ENCODE measurements at places on chromosomes 7 and 10.

- no peak for DNase-seq
These were observed 1.4 kb downstream of the MTURN start for GRCh38 chr7:30136117-30136731.

- DNase-seq = no peak
These were observed 1015.8 kb downstream of the SORCS3 start for GRCh38 chr10:105656856-105657255.

DNA sequence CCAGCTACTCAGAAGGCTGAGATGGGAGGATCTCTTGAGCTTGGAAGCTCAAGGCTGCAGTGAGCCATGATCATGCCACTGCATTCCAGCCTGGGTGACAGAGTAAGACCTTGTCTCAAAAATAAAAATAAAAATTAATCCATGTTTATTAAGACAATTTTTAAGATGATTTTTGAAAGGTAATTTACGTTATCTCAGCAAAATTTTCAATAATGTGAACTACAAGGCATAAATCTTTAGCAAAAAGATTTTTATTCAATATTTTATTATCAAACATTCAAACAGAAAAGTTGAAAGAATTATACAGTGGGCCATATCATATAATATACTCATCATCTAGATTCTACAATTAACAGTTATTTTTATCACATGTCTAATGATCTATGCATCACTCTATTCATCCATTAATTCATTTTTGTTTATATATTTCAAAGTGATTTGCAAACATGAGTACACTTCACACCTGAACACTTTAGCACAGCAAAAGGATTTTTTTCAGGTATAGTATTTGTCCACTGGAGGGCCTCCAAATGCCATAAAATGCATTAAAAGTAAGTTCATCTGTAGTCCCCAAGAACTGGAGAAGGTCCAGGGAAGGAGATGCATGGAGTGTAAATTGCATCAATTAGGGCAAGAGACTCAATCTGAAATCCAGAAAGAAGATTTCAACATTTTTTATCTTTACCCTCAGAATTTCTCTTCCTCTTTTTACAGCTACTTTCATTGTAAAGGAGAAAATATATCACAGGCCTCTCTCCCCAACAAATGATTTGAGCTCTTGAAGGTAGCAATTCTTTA, 38.6 kb upstream of the RSBN1L start:
- DNase-seq = no peak

GRCh38 chr7:143884241-143884968, 17.6 kb downstream of the TCAF1 start:
- DNase-seq = no peak

DNA sequence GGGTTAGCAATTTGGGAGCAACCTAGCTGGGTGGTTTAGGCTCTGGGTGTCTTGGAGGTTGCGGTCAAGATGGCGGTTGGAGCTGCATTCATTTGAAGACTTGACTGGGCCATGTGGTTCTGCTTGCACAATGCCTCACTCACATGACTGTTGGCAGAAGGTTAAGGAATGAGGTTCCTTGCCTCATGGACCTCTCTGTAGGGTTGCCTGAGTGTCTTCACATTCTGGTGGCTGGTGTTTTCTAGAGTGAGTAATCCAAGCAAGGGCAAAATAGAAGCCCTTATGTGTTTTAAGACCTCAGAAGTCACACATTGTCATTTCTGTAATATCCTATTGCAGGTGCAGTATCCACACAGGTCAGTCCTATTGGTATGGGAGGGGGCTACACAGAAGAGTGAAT, 52.0 kb downstream of the CDK14 start:
- DNase-seq = no peak

DNA sequence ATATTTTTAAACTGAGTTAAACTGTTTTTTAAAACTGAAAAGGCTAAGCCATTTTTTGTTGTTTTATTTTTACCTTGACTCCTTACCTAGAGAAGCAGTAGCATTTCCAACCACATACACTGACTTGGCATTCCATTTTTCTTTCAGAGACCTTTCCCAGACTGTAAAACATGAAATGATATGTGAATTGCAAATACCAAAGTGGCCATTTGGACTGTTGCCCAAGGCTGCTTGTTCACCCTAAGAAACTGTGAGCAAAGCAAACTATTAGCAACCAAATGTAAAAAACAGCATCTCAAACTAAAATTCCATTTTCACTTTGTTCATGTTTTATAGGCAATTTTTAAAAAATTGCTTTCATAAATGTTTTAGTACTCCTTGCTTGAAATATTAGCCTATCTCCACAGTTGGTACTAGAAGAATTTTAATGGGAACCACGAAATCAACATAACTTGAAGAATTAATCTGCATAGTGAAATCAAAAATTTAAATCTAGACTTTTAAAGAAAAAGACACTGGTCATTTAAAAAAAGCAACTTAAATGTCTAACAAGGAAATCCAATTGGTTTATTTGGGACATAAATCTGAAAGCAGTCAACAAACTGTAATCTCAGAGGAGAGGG, 10.8 kb downstream of the UROS start:
- DNase-seq = no peak

GRCh38 chr7:87548123-87548919, 52.4 kb downstream of the ABCB1 start:
- no peak for DNase-seq

GRCh38 chr7:69105092-69105491, 493.2 kb upstream of the AUTS2 start:
- DNase-seq = no peak

GRCh38 chr7:37376386-37376785, 72.3 kb downstream of the ELMO1 start:
- no peak for DNase-seq

DNA sequence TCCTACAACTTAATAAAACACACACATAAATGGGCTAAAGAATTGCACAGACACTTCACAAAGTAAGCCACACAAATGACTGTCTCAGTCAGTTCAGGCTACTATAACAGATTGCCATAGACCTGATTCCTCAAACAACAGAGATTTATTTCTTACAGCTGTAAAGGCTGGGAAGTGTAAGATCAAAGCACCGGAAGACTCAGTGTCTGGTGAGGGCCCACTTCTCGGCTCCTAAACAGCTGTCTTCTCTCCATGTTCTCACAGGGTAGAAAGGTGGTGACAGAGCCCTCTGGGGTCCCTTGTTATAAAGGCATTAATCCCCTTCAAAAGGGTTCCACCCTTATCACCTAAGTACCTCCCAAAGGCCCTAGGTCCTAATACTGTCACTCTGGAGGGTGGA, 18.3 kb downstream of the STK32C start:
- DNase-seq = no peak

DNA sequence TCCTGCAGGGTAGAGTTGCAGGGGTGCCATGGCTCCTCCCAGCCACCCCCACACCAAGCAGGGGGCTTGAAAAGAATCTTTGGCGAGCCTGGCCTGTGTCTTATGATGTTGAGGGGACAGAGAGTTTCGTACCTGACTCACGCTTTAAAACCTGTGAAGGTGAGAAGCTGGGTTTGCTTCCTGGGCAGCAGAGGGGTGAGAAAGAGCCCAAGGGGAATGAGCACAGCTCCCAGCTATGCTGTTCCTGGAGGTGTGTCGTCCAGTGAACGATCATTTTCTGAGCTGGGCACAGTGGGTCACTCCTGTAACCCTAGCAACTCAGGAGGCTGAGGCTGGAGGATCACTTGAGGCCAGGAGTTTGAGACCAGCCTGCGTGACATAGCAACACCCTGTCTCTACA, 13.5 kb upstream of the ADRB1 start:
- no peak for DNase-seq

DNA sequence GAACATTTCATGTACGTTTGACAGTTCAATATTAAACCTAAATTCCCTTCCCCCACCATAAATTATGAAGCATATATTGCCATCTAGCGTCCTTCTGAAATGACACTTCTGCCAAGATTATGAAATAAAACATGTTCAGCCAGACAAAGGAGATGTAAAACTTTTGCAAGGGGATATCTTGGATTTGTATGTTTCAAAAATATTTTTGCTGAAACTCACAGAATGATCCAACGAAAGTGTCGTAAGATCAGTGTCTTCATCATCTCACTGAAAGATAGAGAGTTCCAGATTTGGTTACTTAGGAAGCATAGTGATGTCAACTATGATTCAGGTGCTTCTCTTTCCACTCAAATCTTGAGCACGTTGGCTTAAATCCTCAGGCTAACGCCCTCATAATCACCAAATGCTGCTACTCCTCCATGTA, 904.3 kb downstream of the XPNPEP1 start:
- DNase-seq = no peak

DNA sequence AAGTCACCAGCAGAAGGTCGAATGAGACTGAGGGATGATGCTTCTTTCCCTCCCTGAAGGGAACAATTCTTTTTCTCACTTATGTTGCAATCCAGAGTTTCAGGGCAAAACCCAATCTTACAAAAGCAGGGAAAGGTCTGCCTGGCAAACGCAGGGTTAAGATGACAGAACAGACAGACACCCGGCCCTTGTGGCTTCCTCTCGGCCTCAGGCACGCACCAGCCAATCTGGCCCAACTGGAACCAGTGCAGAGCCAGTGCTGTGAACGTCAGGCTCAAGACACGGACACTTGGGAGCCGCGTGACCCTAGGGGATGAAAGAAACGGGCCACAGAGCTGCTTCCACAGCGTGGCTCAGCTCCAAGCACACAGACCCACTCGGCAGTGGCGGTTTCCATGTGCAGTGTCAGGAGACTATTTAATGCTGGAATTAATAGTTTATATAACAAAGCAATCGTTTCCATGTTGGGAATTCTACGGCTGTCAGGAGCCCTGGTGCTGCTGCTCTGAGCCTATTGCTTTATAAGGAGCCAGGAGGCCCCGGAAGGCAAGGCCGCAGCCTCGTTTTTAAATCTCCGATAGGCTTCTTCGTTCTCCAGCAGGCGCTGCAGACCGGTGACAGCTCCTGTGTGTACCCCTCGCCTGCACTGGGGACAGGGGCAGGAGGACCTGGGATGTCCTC, 198.4 kb downstream of the DIP2C start:
- no peak for DNase-seq

- no peak for DNase-seq
These were observed 251.9 kb downstream of the EXOC4 start for GRCh38 chr7:133504825-133505224.

- DNase-seq = no peak
These were observed 621.9 kb upstream of the GHITM start for GRCh38 chr10:83517456-83517855.

DNA sequence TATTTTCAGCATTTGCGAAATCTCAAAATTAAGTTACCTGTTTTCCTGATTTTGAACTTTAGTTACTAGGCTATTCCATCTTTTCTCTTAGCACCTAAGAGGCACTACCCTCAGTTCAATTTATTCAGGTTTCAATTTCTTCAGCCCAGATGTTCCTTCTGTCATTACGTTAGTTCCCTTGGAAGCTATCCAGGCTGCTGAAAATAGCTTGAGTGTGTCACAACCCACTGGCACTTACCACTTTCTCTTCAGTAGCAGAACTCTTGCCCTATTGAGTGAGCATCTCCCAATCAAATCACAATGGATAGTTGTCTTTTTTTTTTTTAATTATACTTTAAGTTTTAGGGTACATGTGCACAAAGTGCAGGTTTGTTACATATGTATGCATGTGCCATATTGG, 332.7 kb upstream of the LRGUK start:
- DNase-seq = no peak

- DNase-seq = no peak
These were observed 91.8 kb downstream of the BAMBI start for GRCh38 chr10:28769091-28769604.

- no peak for DNase-seq
These were observed 61.0 kb downstream of the MEOX2 start for GRCh38 chr7:15625466-15625865.

- no peak for DNase-seq
These were observed 41.5 kb downstream of the CDK6 start for GRCh38 chr7:92794831-92795230.

DNA sequence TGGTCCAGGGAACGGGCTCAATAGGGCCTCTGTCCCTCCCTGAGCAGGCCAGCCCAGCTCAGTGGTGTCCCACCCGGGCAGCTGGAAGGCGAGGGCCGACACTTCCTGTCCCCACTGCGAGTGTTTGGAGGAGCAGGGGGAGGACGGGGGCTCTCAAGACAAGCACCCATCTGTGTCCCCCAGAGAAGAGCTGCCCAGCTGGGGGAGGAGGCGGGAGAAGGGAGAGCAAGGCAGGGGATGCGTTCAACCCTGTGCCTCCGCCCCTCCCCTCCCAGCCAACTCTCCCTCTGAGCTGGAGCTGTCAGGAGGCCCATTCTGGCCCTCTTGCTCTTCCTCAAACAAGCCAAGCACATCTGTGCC, 35.7 kb downstream of the ZCCHC24 start:
- no peak for DNase-seq

DNA sequence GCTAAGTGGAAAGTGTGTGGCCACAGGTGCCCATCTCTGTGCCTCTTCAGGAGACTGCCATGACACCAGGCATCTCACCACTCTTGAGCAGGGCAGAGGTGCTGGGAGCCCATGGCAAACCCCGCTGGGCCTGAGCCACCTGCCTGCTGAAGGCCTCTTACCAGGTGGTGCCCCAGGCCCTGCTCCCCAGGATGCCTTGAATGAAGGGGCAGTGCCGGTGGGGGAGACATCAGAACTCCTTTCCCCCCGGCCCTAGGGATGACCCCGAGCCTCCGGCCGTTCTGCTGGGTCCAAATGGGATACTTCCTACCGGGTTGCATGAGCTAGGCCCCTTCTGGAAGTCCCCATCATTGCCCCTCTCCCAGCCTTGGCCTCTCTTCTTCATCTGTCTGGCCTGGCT, 37.6 kb downstream of the UNC5B start:
- no peak for DNase-seq

DNA sequence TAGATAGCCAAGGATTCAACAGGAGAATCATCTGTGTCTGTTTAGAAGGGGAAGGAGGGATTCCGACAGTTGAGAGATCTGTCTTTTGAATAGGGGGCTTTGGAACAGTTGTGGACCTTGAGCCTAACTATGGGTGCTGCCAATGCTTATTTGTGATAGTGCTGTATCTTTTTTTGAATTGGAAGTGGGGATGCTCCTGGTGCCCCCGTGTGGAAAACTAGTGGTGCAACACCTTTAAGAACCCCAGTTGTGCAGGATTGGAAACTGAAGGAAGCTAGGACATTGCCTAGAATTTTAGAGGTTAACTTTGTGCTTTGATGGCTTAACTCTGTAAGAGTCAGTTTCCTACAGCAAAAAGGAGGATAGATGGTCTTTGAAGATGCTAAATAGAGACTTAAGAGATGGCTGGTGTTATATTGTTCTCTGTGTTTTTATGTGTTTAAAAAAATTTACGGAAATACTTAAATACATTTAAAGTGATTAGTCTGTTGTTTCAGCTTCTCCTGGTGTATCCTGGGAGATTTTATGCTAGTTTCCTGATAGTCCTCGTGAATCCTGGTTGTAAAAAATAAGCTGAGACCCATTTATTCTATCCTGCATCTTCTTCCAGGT, 69.3 kb downstream of the AP3M1 start:
- DNase-seq = peak; percentile 23
